ENCODE measurements at places on chromosomes 6 and 20. TPM values are rescaled to one million over a fixed set of nuclear protein-coding genes. Genes with fewer than 3 reads are reported as not detected.

Gene RPS18
- 2,442 TPM for total RNA-seq

Gene VSX1
- total RNA-seq = 0.65 TPM

Gene EPHA7
- 0.57 TPM for total RNA-seq

Gene HEY2
- not detected for total RNA-seq

Gene TRERF1
- 14.5 TPM for total RNA-seq

Gene CLDN20
- total RNA-seq = not detected

Gene PARD6B
- 80.3 TPM for total RNA-seq

Gene C20orf141
- total RNA-seq = not detected

Measured in PC-9 (cell line).